Naive B cell (primary cell): ENCODE measurements at places on chromosomes 6 and 20. TPM values are rescaled to one million over a fixed set of nuclear protein-coding genes. Genes with fewer than 3 reads are reported as not detected.
A peak's percentile ranks its signal among the peaks of the same experiment; 100 is the strongest.

DNA sequence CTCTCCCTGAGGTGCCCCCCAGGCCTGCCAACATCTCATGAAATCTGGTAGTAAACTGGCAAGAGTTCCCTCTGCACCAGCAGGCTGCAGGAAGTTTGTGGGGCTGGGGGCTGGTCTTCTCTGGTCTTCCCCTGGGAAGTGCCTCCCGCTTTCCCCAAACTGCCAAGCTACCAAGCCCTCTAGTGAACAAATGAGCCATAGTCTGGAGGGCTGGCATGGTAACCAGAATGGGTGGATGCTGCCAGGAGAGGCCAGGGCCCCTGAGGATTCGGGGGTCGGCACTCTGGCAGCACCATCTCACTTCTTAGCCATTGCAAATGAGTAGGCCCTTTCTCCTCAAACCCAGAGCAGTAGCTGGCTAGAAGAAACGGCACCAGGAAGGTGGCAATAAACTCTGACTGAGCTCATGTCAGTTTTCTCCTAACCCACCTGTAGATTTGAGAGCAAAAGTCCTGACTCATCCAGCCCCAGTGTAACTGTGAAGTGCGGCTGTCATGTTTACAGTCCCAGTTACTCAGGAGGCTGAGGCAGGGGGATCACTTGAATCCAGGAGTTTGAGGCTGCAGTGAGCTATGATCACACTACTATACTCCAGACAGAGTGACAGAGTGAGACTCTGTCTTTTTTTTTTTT lies 35.9 kb downstream of the ZC3H12D start:
- no peaks in the 10 kb centered on the region for H3K27me3 ChIP-seq
- H3K27ac ChIP-seq, result no peak overlapping the region
- H3K4me1 ChIP-seq, result peaks cover 9% of the 10 kb centered on the region
- no peaks in the 10 kb centered on the region for H3K36me3 ChIP-seq
- no peak for DNase-seq

DNA sequence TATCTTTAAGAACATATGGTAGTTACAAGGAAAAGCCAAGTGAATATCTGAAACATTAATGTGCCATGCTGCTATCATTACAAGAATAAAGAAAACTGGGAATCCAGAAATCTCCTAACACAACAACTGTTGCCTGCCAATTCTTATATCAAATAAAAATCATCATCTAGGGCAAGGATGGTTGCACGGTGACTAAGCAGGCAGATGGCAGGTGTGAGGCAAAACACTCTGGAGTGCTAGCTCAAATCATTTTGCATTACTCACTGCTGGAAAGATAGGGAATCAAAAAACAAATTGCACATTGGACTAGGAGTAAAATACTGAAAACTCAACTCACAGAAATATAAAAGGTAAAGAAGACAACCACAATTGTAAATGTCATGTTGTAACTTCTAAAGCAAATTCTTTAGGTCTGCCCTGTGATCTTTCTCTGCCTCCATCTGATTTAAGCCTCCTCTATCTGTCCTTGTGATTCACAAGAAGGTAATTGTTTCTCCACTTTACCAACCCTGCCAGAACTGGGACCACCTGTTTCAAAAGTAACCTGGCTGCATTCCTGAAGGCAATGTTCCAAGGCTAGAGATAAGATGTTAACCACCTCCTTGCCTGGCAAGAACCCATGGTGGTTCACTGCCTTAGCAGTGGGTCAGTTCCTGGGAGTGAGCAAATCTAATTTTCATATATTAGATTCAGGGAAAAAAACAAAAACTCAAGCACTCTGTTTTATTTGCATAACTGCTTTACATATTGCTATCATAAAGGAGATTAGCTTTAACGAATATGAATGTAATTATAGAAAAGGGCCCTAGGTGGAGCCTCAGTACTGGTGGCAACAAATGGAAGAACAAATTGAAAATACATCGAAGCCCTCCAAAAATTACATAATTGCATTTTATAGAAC lies 33.1 kb upstream of the LCA5 start:
- DNase-seq, result peak; percentile 5
- peak overlapping the region; percentile 59 for H3K27ac ChIP-seq
- peaks cover 9% of the 10 kb centered on the region for H3K4me1 ChIP-seq
- H3K4me3 ChIP-seq, result no peak overlapping the region

DNA sequence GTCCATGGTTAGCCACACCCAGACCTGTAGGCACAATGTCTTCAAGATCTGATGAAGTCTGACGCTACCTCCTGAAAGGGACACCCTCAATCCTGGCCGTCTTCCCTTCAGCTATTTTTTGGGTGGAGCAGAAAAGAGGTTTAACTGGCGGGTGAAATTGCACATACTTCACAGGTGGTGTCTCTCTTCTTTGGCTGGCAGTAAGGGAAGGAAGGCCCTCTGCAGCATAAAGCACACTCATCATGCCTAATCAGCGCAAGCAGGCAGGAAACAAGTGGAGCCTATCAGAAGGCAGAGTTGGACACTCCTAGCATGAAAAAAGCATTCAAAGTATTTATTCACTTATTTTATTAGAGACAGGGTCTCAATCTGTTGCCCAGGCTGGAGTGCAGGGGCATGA lies 32.9 kb downstream of the PNLDC1 start:
- H3K27me3 ChIP-seq, result peaks cover 13% of the 10 kb centered on the region
- no peak overlapping the region for H3K4me3 ChIP-seq
- no peak overlapping the region for H3K27ac ChIP-seq
- H3K36me3 ChIP-seq, result no peaks in the 10 kb centered on the region

DNA sequence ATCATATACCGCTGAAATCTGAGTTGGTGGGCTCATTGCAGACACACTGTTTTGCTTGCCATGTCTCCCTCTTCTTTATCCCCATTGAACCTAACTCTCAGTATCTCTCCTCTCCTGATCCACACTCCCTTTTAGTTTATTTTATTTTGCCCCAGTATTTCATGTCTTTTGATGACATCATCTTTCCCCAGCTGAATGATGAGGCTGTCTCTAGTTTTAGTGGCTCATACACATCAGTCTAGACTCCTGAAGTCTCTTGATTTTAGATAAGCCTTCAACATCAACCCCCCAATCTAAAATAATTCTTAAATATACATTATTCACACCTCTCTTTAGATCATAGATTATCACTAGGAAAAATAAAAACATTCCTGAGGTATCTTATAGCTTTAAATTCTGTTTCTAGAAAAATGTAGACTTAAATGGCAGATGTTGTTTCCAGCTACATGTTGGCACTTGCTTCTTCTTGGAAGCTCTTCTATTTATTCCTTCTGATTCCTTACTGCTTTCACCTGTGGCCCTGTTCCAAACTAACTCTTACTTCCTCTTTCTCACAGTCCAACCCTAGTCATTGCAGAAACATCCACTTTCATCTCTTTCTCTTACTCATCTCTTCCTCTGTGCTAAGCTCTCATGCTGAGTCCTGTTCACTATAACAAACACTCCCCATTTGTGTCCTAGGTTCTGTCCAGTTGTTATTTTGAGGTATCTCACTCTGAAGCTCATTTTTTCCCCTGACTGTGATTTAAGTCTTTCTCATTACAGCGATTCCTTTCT lies 191.9 kb upstream of the SLC35B3 start:
- H3K4me3 ChIP-seq, result no peak overlapping the region
- H3K36me3 ChIP-seq, result no peaks in the 10 kb centered on the region
- DNase-seq, result no peak

DNA sequence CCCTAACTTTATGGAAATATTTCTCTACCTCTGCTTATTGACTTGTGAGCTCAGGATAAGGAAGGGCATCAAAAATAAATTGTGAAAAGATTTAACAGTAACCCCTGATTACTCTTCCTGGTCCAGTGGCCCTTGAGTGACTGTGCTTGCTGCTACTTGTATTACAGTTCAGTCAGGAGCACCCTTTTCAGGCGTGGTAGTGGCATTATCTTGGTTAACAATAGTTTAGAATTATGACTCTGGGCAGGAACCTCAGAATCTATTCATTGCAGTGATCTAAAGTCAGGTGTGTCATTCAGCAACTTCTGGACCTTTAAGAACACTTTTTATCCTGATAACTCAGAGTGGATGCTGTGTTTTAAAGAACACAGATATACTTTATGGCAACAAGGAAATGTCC lies 43.4 kb downstream of the FAM135A start:
- H3K27ac ChIP-seq, result no peak overlapping the region
- H3K4me1 ChIP-seq, result no peaks in the 10 kb centered on the region
- H3K4me3 ChIP-seq, result no peak overlapping the region
- H3K27me3 ChIP-seq, result no peaks in the 10 kb centered on the region
- H3K36me3 ChIP-seq, result peaks cover 10% of the 10 kb centered on the region
- DNase-seq, result no peak

DNA sequence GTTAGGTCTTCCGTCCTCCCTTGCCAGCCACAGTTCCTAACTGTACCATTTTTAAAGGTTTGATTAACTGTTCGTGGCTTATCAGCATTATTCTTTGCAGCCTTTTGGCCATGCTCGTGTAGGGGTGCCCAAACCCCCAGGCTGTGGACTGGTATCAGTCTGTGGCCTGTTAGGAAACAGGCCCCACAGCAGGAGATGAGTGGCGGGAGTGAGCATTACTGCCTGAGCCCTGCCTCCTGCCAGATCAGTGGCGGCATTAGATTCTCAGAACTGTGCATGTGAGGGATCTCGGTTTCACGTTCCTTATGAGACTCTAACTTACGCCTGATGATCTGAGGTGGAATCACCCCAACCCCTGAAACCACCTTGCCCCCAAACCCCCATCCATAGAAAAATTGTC lies 79.3 kb downstream of the TBC1D7 start:
- no peak for DNase-seq
- H3K4me3 ChIP-seq, result no peak overlapping the region
- H3K36me3 ChIP-seq, result peaks cover 6% of the 10 kb centered on the region
- H3K4me1 ChIP-seq, result peaks cover 34% of the 10 kb centered on the region
- no peaks in the 10 kb centered on the region for H3K27me3 ChIP-seq

DNA sequence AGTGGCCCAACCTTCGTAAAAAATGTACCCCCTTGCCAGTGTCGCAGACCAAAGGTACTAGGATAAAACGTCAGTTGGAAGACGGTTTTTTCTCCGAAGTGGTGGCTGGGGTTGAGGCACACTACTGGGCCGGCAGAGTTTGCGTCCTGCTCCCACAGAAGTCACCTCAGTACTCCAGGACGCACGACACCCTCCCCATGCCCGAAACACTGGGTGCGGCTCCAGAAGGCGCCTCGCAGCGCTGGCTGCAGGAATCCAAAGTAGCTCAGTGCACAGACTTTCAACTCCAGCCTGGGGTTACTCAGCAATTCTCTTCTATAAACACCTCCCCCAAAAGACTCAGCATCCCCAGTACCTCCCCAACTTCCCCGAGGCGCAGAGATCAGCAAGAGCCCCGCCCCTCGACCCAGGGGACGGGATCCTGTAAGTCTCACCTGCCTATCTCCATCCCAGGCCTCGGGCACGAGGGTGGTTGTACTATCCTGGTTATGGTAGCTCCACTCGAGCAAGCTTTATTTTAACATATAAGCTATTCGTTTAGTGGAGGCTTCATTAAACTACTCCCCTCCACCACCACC lies 88.2 kb downstream of the ZFP64 start:
- H3K27me3 ChIP-seq, result peaks cover 50% of the 10 kb centered on the region
- peak overlapping the region; percentile 83 for H3K4me3 ChIP-seq
- no peaks in the 10 kb centered on the region for H3K36me3 ChIP-seq
- peaks cover 32% of the 10 kb centered on the region for H3K4me1 ChIP-seq
- no peak for DNase-seq

GRCh38 chr20:58569241-58570125 lies 54.3 kb upstream of the APCDD1L start:
- DNase-seq, result no peak
- no peaks in the 10 kb centered on the region for H3K36me3 ChIP-seq
- H3K27me3 ChIP-seq, result peaks cover 26% of the 10 kb centered on the region
- no peak overlapping the region for H3K4me3 ChIP-seq
- H3K4me1 ChIP-seq, result no peaks in the 10 kb centered on the region
- H3K27ac ChIP-seq, result no peak overlapping the region

DNA sequence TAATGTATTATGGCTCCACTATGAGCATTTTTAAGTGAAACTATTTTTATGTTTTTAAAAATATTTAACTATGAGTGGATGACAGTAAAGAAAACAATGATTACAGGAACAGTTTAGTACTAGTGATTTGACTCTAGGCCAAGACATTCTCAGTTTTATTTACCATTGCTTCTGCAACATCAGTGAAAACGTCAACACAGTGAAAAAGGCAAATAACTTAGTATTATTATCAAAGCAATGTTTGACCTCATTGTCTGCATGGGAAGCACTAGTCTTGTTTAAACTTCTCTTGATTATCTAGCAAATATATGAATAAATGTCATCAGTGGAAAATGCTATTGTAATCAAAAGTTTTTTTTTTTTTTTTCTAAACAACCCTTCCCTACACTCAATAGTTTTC lies 165.0 kb downstream of the HTR1B start:
- H3K4me1 ChIP-seq, result no peaks in the 10 kb centered on the region
- H3K4me3 ChIP-seq, result no peak overlapping the region
- DNase-seq, result no peak
- no peak overlapping the region for H3K27ac ChIP-seq

DNA sequence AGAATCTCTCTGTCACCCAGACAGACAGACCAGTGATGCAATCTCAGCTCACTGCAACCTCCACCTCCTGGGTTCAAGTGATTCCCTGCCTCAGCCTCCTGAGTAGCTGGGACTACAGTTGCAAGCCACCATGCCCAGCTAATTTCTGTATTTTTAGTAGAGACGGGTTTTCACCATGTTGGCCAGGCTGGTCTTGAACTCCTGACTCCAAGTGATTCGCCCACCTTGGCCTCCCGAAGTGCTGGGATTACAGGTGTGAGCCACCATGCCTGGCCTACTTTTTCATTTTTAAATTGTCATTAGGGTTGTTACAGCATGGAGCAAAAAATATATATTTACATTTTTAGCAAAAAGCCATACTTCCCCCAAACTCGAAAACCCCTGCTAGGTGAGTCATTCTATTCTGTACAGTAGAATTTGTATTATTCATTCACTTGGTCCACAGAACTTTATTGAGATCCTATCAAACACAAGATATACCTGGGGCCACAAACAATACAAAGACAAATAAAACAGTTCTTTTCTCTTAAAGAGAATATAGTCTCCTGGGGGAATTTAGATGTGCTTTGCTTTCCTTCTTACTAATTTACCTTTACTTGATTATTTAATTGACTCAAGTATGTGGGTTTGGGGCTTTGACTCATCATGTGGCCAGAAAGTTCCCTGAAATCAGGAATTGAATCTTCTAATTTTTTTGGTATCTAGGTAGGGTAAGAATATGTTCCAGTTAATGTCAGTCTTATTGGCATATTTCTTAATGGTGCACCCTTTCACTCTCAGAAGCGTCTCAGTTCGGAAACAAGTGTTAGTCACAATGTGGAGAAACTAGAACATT lies 16.6 kb upstream of the CCND3 start:
- H3K4me3 ChIP-seq, result no peak overlapping the region
- H3K4me1 ChIP-seq, result peaks cover 64% of the 10 kb centered on the region
- no peaks in the 10 kb centered on the region for H3K27me3 ChIP-seq
- no peak overlapping the region for H3K27ac ChIP-seq
- H3K36me3 ChIP-seq, result peaks cover 5% of the 10 kb centered on the region

GRCh38 chr6:11964729-11965335 lies 47.3 kb upstream of the HIVEP1 start:
- peak overlapping the region; percentile 71 for H3K4me3 ChIP-seq
- peaks cover 5% of the 10 kb centered on the region for H3K27me3 ChIP-seq
- no peak for DNase-seq
- no peaks in the 10 kb centered on the region for H3K36me3 ChIP-seq
- peaks cover 13% of the 10 kb centered on the region for H3K4me1 ChIP-seq

- no peak overlapping the region for H3K4me3 ChIP-seq
- no peak for DNase-seq
- peak overlapping the region; percentile 12 for H3K27ac ChIP-seq
- peaks cover 80% of the 10 kb centered on the region for H3K27me3 ChIP-seq
- H3K36me3 ChIP-seq, result no peaks in the 10 kb centered on the region
Measured at GRCh38 chr6:50831186-50831585, 12.5 kb downstream of the TFAP2B start.

The ZNF311 gene
- not detected for polyA plus RNA-seq

The MOXD1 gene
- 9.0 TPM for polyA plus RNA-seq

The ASF1A gene
- polyA plus RNA-seq, result 25.8 TPM

The LY6G6C gene
- polyA plus RNA-seq, result not detected

The PRDM13 gene
- not detected for polyA plus RNA-seq

The EYA4 gene
- polyA plus RNA-seq, result not detected
